ENCODE measurements at places on chromosomes 3 and 15.
A peak's percentile ranks its signal among the peaks of the same experiment; 100 is the strongest.

- no peak for DNase-seq
These were observed 297.8 kb downstream of the EPHA3 start for GRCh38 chr3:89405176-89405575.

DNA sequence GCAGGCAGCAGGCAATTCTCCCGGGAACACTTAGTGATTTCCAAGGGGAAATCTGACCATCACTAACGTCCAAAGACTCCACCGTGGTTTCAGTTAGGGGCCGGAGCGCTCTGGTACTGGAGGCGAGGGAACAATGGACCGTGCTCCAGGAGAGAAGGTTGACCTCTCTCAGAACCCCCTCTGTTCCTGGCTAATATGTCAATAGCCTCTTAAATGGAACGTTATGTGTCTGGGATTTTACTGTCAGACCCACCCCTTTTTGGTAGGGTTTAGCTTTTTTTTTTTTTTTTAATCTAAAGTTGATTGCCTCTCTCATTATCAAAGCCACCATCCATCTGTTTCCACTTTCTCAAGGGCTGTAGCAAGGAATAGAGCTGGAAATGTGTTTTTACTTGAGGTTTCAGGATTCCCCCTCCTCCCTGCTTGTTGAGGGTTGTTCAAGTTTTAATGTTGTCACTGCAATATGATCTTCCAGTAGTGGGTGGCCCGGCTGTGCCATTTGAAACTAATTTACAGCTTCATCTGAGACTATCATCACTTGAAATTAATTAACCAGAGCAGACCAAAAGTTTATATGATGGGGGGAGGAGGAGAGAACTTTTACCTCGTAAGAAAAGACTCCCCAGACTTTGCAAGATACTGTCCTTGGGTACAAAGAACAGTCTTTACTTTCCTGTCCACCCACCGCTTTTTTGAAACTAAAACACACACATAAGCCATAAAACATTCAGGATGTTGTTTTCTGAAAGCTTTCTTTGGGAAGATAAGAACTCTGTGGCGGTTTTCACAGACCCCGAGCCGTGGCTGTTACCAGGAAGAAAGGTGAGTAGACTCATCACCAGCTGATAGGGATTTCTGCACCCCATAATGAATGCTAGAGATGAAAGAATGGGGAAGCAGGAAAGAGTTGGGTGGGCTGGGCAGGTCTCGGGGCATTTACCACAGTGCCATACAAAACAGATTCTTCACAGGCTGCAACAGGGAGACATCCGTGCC is 187.8 kb downstream of the UACA start:
- no peak for DNase-seq

- no peak for DNase-seq
These were observed 24.2 kb downstream of the NPTN start for GRCh38 chr15:73608941-73609340.

GRCh38 chr3:89042236-89042835 is 65.1 kb upstream of the EPHA3 start:
- DNase-seq: no peak

- no peak for DNase-seq
These were observed 157.4 kb upstream of the CTNNB1 start for GRCh38 chr3:41041899-41042298.

DNA sequence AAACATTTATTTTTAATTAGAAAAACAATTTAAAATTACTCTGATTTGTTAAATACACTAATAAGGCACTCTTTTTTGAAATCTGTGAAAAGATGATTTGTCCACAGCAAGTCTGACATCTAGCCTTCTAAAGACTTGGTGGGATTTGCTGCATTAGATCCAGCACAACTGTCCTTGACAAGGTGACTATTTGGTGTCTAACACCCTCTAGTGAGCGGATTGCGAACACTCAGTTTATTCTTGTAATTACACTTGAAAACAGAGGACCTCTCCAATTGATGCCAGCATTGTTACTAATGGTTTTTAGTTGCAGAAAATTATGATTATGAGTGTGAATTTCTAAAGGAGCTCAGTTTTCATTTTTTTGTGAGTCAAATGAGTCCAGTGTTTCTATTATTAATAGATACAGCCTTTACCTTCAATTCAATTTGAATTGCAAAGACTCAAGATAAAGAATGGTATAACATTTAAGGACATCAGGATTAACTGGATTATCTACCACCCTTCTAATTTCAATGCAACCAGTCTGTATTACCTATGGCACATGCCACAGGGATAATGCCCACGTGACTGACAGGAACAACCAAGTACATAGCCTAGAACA is 29.7 kb upstream of the STRIT1 start:
- DNase-seq: peak; percentile 65

- no peak for DNase-seq
These were observed 16.9 kb upstream of the KLHL24 start for GRCh38 chr3:183618542-183618941.

- no peak for DNase-seq
These were observed 135.8 kb downstream of the THSD4 start for GRCh38 chr15:71250936-71251583.

- DNase-seq: no peak
These were observed 218.6 kb downstream of the PDCD6IP start for GRCh38 chr3:34016925-34017587.

DNA sequence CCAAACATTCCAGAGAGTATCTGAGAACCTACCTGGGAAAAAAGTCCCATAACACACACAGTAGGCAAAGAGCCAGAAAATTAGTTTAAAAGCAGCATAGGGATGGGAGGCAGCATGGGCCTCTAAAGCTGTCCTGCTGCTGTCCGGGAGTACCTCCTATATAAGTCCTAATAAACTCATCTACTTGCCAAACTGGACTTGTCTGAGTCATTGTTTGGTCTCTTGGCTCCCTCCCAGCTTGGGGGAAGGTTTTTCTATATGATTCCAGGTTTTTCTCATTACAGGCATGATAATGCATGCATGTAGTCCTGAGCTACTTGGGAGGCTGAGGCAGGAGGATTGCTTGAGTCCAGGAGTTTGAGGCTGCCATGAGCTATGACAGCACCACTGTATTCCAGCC is 17.5 kb upstream of the HACD2 start:
- DNase-seq: no peak

GRCh38 chr3:52789746-52790040 is 4.9 kb upstream of the ITIH3 start:
- no peak for DNase-seq

- no peak for DNase-seq
These were observed 1208.5 kb downstream of the NSUN3 start for GRCh38 chr3:95271395-95271794.

DNA sequence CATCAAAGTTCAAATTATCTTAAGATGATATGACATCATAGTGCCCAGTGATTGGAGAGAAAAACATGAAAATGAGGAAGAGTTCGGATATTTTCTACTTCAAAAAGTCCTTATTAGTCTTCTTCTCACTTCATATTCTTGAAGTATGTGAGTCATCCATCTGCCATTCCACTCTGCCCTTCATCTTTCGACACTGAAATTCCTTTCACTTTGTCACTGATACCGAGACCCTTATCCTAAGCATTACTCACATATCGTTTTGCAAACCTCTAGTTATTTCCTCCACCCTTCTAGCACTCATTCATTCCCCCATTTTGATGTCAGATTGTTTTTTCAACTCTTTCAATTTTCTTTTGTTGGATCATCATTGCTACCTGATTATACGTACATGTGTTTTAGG is 4.0 kb downstream of the OR5H14 start:
- DNase-seq: no peak

GRCh38 chr15:42123546-42123945 is 29.2 kb upstream of the PLA2G4D start:
- no peak for DNase-seq

DNA sequence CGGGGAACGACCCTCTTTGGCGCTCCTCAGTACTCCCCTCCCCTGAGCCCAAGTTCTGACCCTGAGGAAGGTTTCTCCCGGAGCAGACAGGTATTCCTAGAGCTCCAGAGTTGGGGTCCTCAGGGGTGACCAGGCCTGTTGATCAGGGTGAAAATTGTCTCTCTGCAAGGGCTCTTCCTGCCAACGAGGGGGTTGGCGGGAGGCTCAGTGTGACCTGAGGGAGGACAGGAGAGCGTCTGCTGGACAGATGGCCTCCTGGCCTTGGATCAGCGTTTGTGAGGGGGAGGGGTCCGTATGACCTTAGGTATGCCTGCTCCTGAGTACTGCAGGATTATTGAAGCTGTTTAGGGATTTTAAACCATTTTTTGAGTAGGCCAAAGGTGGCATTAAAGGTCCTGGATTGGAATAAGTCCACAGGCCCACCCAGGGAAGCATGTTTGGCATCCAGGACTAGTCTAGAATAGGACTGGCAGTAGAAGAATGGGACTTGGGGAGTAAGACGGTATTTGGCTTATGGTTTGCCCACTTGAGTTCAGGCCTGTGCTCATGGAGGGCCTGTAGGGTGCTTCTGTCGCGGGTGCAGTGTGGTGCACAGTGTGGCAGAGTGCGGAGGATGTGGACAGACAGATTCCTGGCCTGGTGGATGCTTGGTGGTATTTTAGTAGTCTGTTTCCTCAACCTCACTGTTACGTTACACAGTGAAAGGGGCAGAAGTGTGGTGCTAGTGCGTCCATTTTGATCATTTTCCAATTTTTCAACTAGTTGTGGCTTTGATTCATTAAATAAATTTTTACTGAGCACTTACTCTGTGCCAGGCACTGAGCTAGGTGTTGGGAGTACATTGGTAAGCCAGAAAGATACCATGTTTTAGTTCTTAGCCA is 959 bp downstream of the ZNF592 start:
- no peak for DNase-seq

Data from NCI-H2081 treated with DMSO at 0.1 percent for 48 hours (cell line).